ENCODE measurements at places on chromosomes 2 and 18.
A peak's percentile ranks its signal among the peaks of the same experiment; 100 is the strongest.

DNA sequence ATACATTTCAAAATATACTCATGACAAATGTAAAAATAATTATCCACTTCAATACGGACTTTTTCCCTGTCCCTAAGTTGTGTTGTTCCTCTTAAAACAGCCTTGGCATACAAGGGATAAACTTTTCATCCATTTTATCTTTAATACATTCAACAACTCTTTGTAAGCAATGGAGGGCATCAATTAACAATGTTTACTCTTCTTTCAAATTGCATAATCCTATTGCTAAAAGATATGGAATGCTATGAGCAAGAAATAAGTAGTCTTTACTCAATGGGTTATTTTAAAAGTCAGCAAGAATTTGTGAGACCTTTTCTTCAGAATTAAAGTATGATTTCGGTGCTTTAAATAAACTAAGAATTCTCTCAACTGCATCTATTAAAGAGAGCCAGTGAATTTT lies 41.9 kb downstream of the SCN9A start:
- no peak for DNase-seq

DNA sequence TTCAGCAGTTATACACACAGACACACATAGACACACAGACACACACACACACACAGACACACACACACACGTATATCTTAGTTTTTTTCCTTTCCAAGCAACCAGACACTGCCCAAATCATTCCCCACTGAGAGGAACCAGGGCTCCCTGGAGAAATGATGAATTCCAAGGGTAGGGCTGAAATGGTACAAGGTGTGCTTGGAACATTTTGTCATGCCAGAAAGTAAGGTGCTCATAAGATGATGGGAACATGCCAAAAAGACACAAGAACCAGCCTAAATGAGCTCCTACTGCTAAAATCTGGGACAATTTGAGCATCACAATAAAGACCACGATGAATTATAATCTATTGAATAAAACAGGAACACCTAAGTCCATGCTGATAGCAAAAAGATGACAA lies 103.3 kb downstream of the MEP1B start:
- no peak for DNase-seq

DNA sequence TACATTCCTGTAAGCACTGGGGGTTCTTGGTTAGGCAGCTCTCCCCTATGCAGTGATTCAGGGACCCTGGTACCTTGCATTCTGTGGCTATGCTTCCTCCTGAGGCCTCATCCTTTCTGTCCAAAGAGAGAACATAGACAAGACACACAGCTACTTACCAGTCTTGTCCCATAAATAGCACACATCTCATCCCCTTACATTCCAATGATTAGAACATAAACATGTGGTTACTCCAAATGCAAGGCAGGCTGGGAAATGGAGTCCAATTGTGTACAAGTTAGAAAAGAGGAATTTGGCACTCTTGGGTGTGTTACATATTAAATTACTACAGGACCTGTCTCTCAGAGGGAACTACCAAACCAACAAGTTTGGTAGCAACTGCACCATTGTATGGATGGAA lies 171.3 kb downstream of the ARHGAP15 start:
- DNase-seq: no peak

GRCh38 chr2:11551569-11552259 lies 17.9 kb downstream of the GREB1 start:
- DNase-seq: no peak

- DNase-seq: no peak
Observed at GRCh38 chr2:99256677-99257076, 1.2 kb upstream of the LYG2 start.

GRCh38 chr2:69831354-69831905 lies 2.0 kb downstream of the GMCL1 start:
- DNase-seq: no peak

DNA sequence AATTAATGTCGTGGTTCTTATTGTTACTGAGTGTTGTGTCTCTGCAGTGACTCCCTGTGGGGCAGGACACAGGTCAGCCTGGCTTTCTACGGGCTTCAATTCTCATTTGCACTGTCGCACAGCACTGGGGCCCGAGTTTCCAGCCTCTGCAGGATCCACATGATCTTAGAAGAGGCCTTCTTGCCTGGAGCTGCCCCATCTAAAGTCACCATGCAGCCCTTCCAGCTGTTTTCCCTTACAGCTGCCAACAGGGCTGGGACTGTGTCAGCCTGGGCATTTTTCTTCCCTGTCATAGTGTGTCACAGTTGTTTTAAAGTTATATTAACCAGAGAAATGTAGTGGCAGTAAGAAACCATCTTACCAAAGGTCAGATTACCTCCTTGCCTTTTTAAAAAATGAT lies 27.0 kb downstream of the FHL2 start:
- no peak for DNase-seq

DNA sequence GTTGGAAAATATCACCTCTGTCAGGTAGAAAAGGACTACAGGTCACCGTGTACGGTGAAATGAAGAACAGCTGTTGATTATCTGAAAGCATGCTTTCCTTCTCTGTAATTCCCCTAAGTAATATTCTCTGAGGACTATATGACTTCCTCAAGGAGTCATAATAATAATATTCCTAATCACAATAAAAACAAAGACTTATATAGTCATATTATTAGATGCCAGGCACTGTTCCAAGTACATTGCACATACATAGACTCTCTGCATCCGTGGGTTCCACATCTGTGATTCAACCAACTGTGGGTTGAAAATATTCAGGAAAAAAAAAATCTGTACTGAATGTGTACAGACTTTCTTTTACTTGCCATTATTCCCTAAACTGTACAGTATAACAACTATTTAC lies 512.4 kb upstream of the ID2 start:
- DNase-seq: peak; percentile 69

GRCh38 chr2:11505652-11506610 lies 27.9 kb upstream of the GREB1 start:
- no peak for DNase-seq

- no peak for DNase-seq
Observed at GRCh38 chr2:164869420-164869772, 27.8 kb upstream of the COBLL1 start.

- DNase-seq: no peak
Observed at GRCh38 chr2:15874321-15874720, 66.0 kb upstream of the MYCN start.

- DNase-seq: no peak
Observed at GRCh38 chr2:144830543-144830942, 310.6 kb upstream of the ZEB2 start.

- DNase-seq: no peak
Observed at GRCh38 chr2:14967729-14968128, 335.2 kb downstream of the LRATD1 start.

GRCh38 chr2:27115519-27115918 lies 3.4 kb downstream of the CGREF1 start:
- DNase-seq: no peak

DNA sequence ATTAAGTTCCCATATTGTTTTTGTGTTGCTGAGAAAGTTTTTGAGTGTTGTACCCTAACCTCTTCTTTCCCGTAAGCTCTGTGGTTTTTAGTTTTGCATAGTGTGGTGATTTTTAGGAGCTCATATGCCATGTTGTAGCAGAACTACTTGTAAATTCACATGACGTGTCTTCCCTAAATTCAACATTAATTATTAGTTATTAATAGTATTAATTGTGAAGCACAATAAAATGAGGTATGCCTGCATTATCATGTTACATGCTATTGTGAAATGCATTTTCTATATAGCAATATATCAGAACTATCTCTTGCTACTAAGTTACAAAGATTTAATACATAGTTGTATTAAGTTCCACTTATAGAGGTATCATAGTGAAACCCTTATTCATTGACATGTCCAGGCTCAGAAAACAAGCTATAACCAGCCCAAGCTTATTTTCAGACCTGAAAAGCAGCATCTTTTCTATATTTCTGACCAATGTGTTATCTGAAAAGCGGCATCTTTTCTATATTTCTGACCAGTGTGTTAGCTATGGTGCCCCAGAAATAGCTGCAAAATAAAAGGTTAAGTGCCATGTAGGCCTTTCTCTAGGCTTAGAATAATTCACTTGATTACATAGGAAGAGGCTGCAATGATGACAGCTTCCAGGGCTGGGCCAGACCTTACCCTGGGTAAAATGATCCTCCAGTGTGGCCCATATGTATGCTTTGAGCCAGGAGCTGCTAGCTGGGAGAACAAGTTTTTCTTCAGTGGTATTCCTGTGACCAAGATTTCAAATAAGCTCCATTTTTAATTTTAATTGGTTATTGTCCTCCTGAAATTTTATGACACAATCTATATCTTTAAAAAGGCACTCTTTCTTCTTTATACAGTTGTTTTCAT lies 21.6 kb downstream of the EPAS1 start:
- no peak for DNase-seq

- DNase-seq: no peak
Observed at GRCh38 chr2:96185516-96185915, 23.1 kb downstream of the STARD7 start.

GRCh38 chr18:69574401-69574800 lies 173.7 kb downstream of the DOK6 start:
- DNase-seq: no peak

- DNase-seq: no peak
Observed at GRCh38 chr2:18749912-18750526, 160.7 kb upstream of the NT5C1B start.

DNA sequence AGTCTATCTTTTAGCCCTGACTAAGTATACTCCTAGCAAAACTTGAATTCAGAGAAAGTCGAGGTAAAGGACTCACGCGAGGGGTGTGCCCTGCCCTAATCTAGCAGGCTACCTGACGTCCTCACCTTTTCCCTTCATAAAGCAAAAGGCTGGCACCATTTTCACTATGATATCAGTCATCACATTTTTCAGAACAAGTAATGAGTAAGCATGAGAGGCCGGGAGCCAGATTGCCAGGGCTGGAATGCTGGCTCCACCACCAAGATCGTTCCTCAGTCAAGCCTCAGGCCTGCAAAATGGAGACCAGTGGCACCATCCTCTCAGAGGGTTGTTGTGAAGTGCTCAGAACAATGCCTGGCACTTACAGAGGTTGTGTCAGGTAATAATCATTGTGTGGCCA lies 18.7 kb upstream of the NCKAP5 start:
- no peak for DNase-seq

- no peak for DNase-seq
Observed at GRCh38 chr2:96564026-96564425, 27.5 kb downstream of the ARID5A start.

DNA sequence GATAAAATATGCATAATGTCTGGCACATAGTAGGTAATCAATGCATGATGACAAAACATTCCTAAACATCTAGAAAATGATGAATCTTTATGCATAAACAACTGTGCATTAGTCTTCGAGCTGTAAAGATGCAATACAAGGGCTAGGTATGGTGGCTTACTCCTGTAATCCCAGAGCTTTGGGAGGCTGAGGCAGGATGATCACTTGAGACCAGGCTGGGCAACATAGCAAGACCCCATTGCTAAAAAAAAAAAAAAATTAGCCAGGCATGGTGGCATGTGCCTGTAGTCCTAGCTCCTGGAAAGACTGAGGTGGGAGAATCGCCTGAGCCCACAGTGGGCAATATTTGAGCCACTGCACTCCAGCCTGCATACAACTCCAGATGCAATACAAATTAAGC lies 5.3 kb downstream of the TET3 start:
- DNase-seq: no peak

All from AG09319 (cell line).